ENCODE measurements at places on chromosomes 11 and 22. TPM values are rescaled to one million over a fixed set of nuclear protein-coding genes. Genes with fewer than 3 reads are reported as not detected.

Gene USP2
- 1.9 TPM for total RNA-seq

- H3K4me3 ChIP-seq, result no peak overlapping the region
- H3K36me3 ChIP-seq, result no peaks in the 10 kb centered on the region
- no peak overlapping the region for H3K27ac ChIP-seq
- no peaks in the 10 kb centered on the region for H3K27me3 ChIP-seq
- no peak for DNase-seq
These were observed 33.4 kb upstream of the EIF3D start for GRCh38 chr22:36562261-36562835.

- peaks cover 44% of the 10 kb centered on the region for H3K4me1 ChIP-seq
- peak overlapping the region; percentile 78 for H3K4me3 ChIP-seq
- H3K36me3 ChIP-seq, result peaks cover 36% of the 10 kb centered on the region
- H3K27me3 ChIP-seq, result no peaks in the 10 kb centered on the region
- no peak for DNase-seq
These were observed 1.7 kb downstream of the SLC3A2 start for GRCh38 chr11:62882431-62882749.

- no peak overlapping the region for H3K4me3 ChIP-seq
- H3K4me1 ChIP-seq, result no peaks in the 10 kb centered on the region
- H3K27ac ChIP-seq, result no peak overlapping the region
- H3K36me3 ChIP-seq, result no peaks in the 10 kb centered on the region
- H3K27me3 ChIP-seq, result no peaks in the 10 kb centered on the region
These were observed 68.3 kb downstream of the PLEKHA7 start for GRCh38 chr11:16945671-16946469.

GRCh38 chr11:66280428-66280827 is 2.5 kb downstream of the CNIH2 start:
- no peak overlapping the region for H3K4me3 ChIP-seq
- peaks cover 8% of the 10 kb centered on the region for H3K4me1 ChIP-seq
- H3K27ac ChIP-seq, result no peak overlapping the region
- H3K36me3 ChIP-seq, result peaks cover 8% of the 10 kb centered on the region

DNA sequence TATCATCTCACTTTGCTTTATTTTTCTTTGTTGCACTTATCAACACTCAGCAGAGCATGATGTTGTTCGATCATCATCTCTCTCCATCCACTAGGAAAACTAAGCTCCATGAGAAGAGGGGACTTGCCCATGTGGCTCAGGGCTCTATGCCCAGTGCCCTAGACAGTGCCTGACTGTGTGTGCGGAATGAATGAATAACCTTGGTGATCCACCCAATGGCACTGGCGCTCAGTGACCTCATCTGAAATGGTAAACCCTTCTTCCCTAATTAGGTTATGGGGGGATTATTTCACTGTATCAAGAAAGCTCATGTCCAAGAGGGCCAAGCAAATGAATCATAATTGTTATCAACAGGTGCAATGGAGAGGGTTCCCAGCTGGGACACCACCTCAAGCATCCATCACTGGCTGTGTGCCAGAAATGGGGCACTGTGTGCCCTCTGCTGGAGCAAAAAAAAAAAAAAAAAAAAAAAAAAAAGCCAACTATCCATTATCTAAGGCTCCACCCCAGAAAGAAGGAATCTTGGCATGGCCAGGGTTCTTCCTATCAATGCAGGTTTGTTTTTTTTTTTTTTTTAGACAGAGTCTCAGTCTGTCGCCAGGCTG is 172.6 kb downstream of the LARGE1 start:
- H3K36me3 ChIP-seq, result no peaks in the 10 kb centered on the region
- no peak overlapping the region for H3K4me3 ChIP-seq
- no peaks in the 10 kb centered on the region for H3K27me3 ChIP-seq
- H3K4me1 ChIP-seq, result no peaks in the 10 kb centered on the region
- DNase-seq, result no peak
- H3K27ac ChIP-seq, result no peak overlapping the region

Gene FADS2
- total RNA-seq, result 2.2 TPM

Gene CASTOR1
- total RNA-seq, result 45.3 TPM

Gene DMC1
- 7.2 TPM for total RNA-seq

Gene SMIM35
- not detected for total RNA-seq

DNA sequence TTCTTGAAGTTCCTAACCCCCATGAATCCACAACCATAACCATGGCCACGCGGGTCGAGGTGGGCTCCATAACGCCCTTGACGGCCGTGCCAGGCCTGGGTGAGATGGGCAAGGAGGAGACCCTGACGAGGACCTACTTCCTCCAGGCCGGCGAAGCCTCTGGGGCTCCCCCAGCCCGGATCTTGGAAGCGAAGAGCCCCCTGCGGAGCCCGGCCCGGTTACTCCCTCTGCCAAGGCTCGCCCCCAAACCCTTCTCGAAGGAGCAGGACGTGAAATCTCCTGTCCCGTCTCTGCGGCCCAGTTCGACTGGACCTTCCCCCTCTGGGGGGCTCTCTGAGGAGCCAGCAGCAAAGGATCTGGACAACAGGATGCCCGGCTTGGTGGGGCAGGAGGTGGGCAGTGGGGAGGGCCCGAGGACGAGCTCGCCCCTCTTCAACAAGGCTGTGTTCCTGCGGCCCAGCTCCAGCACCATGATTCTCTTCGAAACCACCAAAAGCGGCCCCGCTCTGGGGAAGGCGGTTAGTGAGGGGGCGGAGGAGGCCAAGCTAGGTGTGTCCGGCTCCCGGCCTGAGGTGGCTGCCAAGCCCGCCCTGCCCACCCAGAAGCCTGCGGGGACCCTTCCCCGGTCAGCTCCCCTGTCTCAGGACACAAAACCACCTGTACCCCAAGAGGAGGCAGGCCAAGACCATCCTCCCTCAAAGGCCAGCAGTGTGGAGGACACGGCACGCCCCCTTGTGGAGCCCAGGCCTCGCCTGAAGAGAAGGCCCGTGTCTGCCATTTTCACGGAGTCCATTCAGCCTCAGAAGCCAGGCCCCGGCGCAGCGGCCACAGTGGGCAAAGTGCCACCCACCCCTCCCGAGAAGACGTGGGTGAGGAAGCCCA is 75.7 kb downstream of the KIAA1671 start:
- no peaks in the 10 kb centered on the region for H3K27me3 ChIP-seq
- no peak overlapping the region for H3K4me3 ChIP-seq
- H3K36me3 ChIP-seq, result no peaks in the 10 kb centered on the region
- peak overlapping the region; percentile 48 for H3K27ac ChIP-seq
- no peak for DNase-seq
- peaks cover 13% of the 10 kb centered on the region for H3K4me1 ChIP-seq

Gene OR51M1
- total RNA-seq, result not detected

GRCh38 chr11:75277211-75277805 is 36.7 kb downstream of the TPBGL start:
- H3K4me3 ChIP-seq, result no peak overlapping the region
- no peaks in the 10 kb centered on the region for H3K27me3 ChIP-seq
- DNase-seq, result no peak
